Natural killer cell treated with Interleukin-12 subunit alpha and Interleukin-12 subunit beta and Interleukin-15 and Interleukin-18, amount 100 ng/mL, for 72 hours (primary cell): ENCODE measurements at places on chromosomes 13 and 19. TPM values are rescaled to one million over a fixed set of nuclear protein-coding genes. Genes with fewer than 3 reads are reported as not detected.

- DNase-seq, result no peak
Observed at GRCh38 chr19:41872775-41873647, 4.1 kb upstream of the CD79A start.

ZNF573 gene
- total RNA-seq, result 6.2 TPM

DNA sequence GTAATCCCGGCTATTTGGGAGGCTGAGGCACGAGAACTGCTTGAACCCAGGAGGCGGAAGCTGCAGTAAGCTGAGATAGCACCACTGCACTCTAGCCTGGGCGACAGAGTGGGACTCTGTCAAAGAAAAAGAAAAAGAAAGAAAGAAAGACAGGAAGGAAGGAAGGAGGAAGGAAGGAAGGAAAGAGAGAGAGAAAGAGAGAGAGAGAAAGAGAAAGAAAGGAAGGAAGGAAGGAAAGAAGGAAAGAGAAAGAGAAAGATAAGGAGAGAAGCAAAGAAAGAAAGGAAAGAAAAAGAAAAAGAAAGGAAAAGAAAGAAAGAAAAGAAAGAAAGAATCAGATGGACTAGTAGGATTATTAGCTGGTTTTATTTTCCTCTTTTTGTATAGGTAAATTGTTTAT is 22.8 kb downstream of the ZNF541 start:
- no peak for DNase-seq

- peak; percentile 86 for DNase-seq
Observed at GRCh38 chr19:19451429-19452242, 46.2 kb downstream of the GATAD2A start.

- DNase-seq, result peak; percentile 66
Observed at GRCh38 chr13:42594481-42595252, 20.7 kb downstream of the TNFSF11 start.
